Psoas muscle (tissue), 8 donors: ENCODE measurements at places on chromosomes 2 and 18. TPM values are rescaled to one million over a fixed set of nuclear protein-coding genes. Genes with fewer than 3 reads are reported as not detected.

DNA sequence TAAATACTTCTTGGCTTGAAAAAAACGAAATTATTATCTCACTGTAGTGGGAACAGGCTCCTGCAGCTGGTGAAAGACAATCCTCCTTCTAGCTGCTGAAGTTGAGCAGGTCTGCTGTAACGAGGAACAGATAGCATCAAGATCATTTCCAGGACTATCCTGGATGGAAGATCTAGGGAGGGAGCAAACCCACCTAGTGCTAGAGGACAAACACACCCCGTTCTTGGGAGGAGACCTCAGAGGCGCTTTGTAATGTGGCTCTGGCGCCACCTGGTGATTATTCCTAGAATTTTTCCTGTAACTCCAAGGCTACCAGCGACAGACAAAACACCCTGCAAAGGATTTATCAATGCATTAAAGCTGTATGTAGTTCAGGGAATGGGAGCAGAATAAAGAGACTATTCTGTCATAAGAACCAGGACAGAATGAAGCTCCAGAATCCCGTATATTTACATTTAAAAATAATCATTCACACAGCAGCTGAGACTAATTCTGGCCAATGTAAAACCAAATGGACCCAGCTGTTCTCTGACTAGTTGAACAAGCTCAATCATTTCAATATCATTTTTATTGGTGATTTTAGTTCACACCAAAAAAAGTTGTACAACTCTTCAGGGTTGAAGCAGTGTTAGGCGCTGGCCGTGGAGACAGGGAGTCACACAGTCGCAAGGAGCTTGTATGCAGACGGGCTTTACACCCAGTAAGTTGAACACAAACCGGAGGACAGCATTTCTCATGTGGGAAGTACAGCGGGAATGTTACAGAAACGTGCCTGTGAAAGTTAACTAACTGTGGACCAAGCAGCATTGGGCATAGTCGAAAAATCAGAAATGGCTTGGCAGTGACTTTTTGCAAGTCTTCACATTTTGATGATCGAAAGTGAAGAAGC lies 290.3 kb downstream of the TRIB2 start:
- H3K36me3 ChIP-seq: no peaks in the 10 kb centered on the region
- H3K27me3 ChIP-seq: no peaks in the 10 kb centered on the region
- no peak overlapping the region for H3K27ac ChIP-seq
- H3K4me1 ChIP-seq: no peaks in the 10 kb centered on the region
- no peak overlapping the region for H3K4me3 ChIP-seq
- DNase-seq: no peak

- no peaks in the 10 kb centered on the region for H3K4me1 ChIP-seq
- H3K36me3 ChIP-seq: no peaks in the 10 kb centered on the region
- no peaks in the 10 kb centered on the region for H3K27me3 ChIP-seq
- no peak overlapping the region for H3K4me3 ChIP-seq
- DNase-seq: no peak
Measured at GRCh38 chr2:219954331-219954730, 326.9 kb downstream of the SLC4A3 start.

TMSB10 gene
- 306 TPM for total RNA-seq

DNA sequence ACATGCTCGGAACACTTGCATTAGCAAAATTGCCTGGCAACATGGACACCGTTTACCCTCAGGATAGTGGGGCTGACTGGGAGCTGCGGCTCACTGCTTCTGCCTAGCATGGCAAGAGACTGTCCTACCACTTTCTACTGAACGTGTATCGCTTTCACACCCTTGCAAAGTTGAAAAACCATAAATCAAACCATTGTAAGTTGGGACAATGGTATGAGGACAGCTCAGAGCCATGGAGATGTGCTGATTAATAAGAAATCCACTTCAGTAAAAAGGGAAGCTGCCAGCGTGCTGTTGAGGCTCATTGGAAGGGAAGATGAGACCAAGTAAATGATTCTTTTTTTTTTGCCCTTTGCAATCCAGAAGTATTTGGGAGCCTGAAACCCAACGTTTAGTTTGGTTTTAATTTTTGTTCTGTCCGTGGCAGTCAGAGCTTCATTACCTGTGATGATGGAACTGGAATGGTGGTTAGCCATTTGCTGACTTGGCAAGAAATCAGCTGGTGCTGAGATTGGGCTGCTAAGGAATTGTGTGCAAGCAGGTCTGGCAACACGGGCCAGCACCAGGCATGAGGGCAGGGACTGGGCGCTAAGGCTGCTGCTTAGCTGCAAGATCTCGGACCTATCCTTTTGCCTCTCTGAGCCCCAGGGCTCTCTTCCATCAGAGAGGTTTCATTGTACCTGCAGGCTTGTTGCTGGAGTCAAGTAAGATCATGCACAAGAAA lies 75.5 kb upstream of the HS6ST1 start:
- peak; percentile 6 for DNase-seq
- H3K27me3 ChIP-seq: no peaks in the 10 kb centered on the region
- H3K4me3 ChIP-seq: no peak overlapping the region
- no peaks in the 10 kb centered on the region for H3K4me1 ChIP-seq

GRCh38 chr2:172462373-172462848 lies 35.0 kb downstream of the ITGA6 start:
- H3K36me3 ChIP-seq: peaks cover 11% of the 10 kb centered on the region
- H3K4me3 ChIP-seq: no peak overlapping the region
- peaks cover 4% of the 10 kb centered on the region for H3K4me1 ChIP-seq
- H3K27ac ChIP-seq: no peak overlapping the region
